Type B pancreatic cell (in vitro differentiated cells): ENCODE measurements at places on chromosomes 1 and 21. TPM values are rescaled to one million over a fixed set of nuclear protein-coding genes. Genes with fewer than 3 reads are reported as not detected.

DNA sequence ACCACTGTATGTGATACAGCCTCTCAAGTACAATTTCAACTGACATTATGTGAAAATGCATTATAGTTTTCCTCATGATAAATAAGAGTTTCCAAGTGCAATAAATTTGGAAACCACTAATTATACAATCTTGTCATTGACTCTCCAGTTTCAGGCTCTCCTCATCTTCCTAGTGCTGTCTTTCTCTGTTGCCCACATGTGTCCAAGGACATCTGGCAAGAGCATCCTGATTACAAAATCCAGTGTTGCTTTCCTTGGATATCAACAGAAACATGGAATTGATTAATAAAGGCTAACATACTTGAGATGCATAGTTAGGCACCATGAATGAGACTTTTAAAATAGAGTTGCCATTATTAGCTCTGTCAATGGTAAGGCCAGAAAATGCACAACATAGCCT, 15.6 kb upstream of the MAP10 start:
- no peak for DNase-seq

DNA sequence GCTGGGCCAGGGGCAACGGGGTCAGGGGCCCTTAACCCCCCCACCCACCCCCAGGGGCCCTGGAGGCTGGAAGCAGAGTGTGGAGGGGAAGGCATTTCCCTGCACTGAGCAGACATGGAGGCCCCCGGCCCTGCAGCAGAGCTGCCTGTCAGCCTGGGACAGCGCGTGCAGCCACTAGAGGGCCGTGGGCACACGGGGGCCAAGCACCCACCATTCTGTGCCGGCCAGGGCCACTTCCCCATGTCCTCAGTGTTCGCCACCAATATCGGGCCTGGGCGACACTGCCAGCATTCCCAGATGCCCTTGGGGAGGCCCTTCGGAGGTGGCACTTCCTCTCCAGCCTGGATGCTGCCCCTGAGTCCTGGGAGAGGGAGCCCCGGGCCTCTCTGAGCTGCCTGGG, 23.2 kb upstream of the ARHGEF16 start:
- DNase-seq, result no peak

DNA sequence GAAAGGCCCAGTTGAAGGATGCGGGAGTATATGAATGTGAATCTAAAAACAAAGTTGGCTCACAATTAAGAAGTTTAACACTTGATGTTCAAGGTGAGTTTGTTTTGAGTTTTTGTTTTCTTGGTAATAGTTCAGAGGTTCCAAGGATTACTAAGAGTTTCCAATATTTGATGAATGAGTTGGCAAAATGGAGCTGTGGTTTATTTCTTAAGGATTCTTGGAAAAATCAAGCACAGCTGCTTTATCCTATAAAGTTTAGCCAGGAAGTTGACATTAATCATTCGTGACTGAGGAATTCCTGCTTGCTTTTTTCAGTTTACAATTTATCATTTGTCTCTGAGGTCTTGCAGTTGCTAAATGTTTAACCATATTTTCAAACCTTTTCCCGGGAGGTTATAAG, 15.1 kb downstream of the VCAM1 start:
- no peak for DNase-seq

DNA sequence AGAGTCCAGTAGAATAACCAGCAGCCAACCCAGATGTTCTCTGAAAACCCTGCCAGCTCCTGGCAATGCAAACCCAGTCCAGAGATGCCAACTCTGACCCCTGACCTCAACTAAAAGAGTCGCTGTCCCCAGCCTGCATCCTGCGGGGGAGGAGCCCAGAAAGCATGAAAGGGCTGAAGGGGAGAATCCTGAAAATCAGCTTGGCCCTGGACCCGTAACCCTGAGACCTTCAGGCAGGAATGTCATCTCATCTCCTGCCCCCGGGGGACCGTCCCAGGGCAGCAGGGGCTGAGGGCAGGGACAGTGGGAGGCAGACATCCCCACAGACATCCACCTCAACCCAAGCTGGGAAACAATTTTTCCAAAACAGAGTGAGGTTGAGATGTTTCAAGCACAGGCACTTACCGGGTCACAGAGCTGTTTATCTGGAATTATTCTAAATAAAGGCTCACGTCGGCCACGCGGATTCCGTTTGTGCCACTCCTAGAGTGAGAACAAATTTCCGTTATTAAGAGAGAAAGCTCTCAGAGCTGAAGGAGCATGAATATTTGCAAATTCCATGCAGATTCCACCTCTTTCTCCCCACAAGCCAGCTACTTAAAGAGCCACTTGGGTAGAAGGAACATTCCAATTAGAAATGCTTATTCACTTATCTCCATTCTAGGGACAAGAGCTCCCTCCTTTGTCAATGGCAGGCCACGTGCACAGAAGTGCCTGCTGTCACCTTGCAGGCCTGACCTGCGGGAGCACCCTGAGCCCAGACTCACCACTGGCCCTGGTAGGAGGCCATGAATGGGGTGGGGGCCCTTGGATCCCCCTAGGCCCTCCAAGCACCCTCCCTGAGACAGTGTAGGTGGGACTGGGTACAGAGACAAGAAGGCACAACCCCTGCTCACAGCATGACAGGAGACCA, 240.1 kb downstream of the NPHP4 start:
- no peak for DNase-seq

DNA sequence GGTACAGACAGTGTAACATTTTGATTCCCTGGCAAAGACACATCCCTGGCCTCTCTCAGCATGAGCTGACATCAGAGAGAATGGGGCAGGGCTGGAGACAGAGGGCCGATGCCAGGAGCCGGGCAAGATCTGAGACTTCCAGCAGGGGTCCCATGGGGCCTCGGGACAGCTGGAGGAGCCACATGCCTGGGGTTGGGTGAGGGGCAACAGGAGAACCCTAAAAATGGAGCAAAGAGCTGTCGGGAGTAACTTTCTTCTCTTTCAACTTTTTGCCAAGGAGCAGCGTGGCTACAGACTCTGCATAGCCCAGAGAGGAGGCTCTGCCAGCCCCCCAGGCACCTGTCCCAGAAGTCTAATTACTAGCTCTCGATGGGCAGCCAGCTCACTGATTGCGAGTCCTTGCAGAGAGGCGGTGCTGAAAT, 130.8 kb downstream of the LACTBL1 start:
- no peak for DNase-seq

DNA sequence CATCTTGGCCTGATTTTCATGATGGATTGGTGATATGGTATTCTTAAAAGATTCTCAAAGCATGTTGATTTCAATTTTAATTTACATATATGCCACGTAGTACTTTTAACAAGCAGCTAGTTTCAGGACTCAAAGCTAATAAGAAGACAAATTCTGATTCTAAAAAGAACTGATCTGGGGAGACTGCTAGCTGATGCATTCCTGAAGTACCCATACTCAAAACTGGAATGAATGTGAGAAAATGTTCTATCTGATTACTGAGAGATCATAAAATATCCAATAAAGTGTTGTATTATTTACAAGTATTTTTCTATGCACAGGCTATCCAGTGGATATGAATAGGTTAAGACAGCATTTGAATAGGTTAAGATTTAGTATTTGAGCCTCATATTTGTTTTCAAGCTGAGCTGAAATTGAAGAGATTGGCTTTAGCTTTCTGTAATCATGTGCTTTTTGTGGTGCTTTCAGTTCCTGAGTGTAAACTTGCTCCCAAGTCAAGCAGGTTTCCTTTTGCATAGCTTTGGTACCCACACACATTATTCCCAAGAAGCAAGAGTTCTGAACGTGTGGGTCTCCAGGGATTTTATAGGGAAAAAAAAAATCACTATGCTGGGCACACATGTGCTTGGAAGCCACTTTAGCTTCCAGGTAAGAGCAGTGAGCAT, 114.1 kb downstream of the VPS13D start:
- no peak for DNase-seq

The PCP4 gene
- total RNA-seq, result 20.3 and 31.0 TPM in 2 replicates

The TTF2 gene
- total RNA-seq, result 28.3 and 47.5 TPM in 2 replicates
